ENCODE measurements at places on chromosomes 7 and 10. TPM values are rescaled to one million over a fixed set of nuclear protein-coding genes. Genes with fewer than 3 reads are reported as not detected.

Gene OAT
- 37.2 TPM for total RNA-seq

Gene ELAPOR2
- 9.5 TPM for total RNA-seq

DNA sequence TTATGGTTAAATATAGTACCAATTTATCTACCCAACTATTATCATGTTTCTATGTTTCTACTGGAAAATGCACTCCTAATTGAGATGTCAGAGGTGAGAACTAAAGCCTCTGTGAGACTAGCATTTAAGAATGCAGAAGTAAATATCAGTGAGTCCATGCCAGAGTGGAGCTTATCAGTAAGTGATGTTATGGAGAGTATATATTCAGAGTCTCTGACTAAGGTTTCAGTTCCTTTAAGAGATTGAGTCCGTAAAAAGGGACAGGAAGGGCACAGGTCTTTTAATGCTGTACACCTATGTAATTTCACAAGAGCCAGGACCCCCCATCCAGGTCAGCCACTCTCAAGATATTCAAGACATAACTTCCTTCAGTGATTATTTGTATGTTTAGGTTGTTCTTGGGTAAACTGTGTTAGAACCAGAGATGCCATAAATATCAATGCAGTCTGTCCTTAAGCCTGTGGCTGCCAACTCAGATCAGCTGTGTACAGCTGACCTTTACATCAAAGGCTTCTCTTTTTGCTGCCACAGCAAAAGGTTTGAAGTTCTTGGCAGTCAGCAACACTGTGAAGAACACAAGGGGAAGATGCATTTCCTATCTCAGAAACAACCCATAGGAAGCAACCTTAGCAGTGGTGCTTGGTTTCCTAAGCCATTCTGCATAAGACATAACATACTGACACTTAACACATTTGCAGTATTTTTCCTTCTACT, 244.8 kb downstream of the BICC1 start:
- no peak for DNase-seq

DNA sequence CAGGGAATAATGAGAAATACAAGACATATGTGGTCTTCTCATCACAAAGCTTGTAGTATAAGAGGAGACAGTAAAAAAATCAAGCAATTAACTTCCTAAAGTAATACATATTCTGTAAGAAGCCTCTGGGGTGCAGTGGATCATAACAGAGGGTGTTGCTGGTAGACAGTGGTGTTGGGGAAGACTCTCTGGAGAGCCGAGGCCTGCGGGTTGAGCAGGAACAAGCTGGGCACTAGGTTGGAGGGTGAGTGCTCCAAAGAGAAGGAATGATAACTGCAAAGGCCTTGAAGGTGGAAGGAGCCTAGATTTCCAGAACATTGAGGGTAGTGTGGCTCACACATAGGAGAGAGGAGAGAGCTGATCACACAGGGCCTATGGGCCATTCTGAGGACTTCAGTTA, 1.5 kb downstream of the GIMAP4 start:
- no peak for DNase-seq

DNA sequence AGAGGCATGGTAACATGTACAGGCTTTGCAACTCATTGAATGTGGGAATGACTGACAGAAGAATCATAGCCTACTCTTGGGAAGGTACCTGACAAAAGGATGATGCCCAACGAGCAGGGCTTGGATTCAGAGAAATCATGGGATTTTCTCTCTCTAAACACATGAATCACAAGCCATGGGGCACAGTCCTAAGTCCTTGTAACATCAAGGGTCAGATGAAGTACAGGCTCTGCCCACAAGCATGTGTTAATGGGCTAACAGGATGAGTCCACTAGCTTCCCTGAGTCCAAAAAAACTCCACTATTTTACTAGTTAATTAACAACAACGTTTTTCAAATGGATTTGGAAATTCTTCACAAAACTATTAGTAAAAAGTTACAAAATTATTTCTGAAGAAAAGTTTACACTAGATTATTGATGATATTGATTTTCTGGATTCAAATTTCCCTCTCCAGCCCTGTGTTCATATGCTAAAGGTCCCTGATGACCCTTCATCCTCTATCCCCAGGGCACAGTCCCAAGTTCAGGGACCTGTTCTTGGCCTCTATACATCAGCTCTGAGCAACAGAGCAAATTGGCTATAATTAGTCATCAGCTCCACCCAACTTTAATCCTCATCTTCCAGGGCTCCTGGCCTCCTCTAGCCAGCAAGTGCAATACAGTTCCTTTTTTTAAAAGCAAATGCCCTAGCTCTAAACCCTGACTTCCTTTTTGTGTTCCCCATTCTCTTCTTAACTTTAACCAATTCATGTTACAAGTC, 99.8 kb downstream of the GSAP start:
- DNase-seq, result no peak
